ENCODE measurements at places on chromosomes 11 and 22. TPM values are rescaled to one million over a fixed set of nuclear protein-coding genes. Genes with fewer than 3 reads are reported as not detected.

DNA sequence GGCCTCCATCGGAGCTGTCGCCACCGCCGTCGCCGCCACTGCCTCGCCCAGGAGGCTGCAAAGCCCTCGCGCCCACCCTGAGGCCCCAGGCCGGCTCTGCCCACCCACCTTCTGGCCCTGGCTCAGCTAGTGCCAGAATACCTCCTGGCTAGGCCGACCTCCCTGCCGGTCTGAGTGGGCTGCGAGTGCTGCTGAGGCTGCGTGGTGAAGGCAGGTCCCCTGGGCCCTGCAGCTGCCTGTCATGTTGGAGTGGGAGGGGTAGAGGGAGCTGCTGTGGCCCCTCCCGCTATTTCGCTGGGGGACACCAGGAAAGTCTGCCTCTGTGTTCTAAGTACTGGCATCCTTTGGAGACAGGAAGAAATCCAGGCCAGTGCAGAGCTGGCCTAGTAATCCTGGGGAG is 34.2 kb downstream of the LRRC10B start:
- no peak for DNase-seq

CECR2 gene
- total RNA-seq, result 0.06 TPM

OR10G7 gene
- not detected for total RNA-seq

LRP4 gene
- 1.0 TPM for total RNA-seq

DDTL gene
- total RNA-seq, result 1.5 TPM

KLHDC7B gene
- 0.18 TPM for total RNA-seq

DNA sequence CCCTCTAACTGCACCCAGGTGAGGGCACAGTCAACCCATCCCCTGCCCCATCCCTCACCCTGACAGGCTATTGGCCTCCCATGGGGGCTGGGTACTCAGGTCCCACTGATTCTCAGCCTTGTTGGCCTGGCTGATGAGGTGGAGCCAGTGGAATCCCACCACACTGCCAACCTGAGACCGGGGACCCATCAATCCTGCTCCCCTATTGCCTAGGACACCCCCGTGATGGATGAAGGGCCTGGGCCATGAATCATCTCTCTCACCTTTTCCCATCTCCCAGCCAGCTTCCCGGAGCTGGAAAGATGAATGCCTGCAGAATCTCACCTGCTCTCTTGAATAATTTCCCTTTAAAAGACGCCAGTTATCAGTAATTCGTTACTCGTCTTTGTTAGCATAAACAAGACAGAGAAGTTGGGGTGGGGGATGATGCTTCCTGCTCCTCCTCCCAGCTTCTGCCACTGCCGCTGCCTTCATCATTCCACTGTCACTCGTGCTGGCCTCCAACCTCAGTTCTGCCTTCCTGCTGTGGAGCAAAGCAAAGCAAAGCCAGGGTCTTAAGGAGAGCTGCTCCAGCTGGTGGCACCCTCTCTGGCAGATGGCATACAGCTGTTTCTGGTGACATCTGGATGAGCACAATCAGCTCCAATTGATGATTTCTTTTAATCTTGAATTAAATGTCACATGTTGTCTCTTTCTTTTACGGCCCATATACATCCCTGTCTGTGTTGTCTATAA is 204.0 kb upstream of the NECTIN1 start:
- DNase-seq, result no peak

- no peak for DNase-seq
Measured at GRCh38 chr11:79906164-79906563, 465.3 kb upstream of the TENM4 start.

GRCh38 chr11:75205564-75206020 is 35.0 kb upstream of the TPBGL start:
- no peak for DNase-seq

NNMT gene
- total RNA-seq, result 907 TPM

- DNase-seq, result no peak
Measured at GRCh38 chr11:95863486-95864140, 60.3 kb downstream of the MTMR2 start.

- no peak for DNase-seq
Measured at GRCh38 chr11:76794371-76795289, 11.5 kb downstream of the TSKU start.

PGA3 gene
- not detected for total RNA-seq

RASD2 gene
- total RNA-seq, result 0.08 TPM

- no peak for DNase-seq
Measured at GRCh38 chr11:69496202-69496557, 14.7 kb downstream of the LINC01488 start.

ARHGAP32 gene
- 4.8 TPM for total RNA-seq

EFCAB6 gene
- 2.6 TPM for total RNA-seq

GRCh38 chr22:33841281-33842005 is 78.8 kb downstream of the LARGE1 start:
- no peak for DNase-seq

- DNase-seq, result no peak
Measured at GRCh38 chr22:44999231-44999630, 10.6 kb downstream of the PHF21B start.

GRCh38 chr22:39318507-39319283 is 728 bp downstream of the RPL3 start:
- DNase-seq, result no peak

SPON1 gene
- total RNA-seq, result 0.14 TPM

DNA sequence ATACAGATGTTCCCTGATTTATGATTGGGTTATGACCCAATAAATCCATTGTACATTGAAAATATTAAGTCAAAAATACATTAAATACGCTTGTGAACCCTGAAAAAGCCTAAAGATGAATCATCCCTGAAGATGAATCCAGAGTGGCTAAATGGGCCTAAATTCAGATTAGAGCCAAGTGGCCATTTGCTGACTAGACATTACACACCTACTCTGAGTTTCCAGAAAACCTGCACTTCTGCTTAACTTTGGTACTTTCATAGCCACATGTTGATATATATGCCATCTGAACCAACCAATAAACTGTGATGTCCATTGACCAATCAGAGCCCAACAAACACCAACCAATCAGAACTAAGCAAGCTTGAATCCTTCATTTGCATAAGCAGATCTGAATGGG is 106.9 kb downstream of the WT1 start:
- DNase-seq, result no peak

GRCh38 chr11:117045956-117046355 is 52.3 kb downstream of the SIK3 start:
- DNase-seq, result no peak

All from H4 (cell line).